ENCODE measurements at places on chromosomes 4 and X.

DNA sequence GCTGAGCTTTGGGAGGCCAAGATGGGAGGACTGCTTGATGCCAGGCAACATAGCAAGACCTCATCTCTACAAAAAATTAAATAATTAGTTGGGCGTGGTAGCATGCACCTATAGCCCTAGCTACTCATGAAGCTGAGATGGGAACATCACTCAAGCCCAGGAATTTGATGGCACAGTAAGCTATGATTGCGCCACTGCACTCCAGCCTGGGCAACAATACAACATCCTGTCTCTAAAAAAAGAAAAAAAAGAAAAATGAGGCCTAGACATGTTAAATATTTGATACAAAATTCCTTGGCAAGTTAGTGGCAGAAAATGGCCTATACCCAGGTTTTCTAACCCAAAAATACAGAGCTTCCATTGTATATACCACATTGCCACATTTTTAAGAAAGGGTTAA, 88.1 kb upstream of the MAB21L2 start:
- no peak for DNase-seq

DNA sequence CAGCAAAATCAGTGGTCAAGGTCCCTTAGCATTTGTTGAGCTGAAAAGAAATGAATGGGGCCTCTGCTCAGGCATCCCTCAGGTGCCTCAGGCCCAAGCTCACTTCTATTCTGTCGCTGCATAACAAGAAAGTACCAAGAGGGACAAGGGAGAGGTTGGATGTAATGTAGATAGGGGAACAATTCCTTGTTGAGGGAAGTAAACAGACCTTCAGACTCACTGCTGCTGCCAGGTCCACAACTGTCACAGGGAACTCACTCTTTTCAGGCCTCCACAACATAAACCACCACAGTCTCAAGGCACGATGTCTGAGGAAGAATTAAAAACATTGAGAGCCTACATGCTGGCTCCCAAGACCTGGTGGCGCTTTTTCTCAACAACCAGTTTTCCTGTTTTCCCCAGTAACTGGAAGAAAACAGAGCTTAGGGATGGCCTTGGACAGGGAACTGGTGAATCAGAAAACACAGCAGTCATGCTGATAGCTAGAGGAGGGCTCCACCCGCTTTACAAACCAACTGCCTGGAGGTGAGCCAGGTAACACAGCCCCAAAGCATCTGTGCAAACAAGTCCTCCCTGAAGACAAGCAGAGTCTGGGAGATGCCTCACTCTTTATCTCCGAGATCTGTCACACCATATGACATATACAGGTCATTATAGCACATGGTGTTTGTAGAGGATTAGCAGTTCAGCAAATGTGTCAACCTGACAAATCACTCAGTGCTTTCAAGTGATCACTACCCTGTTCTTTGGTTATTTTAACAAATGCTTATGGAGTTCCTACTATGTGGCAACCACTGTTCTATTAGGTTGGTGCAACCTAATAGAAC, 14.3 kb upstream of the AWAT1 start:
- no peak for DNase-seq

- DNase-seq: no peak
Observed at GRCh38 chrX:16155581-16156096, 11.6 kb upstream of the MAGEB17 start.

- DNase-seq: no peak
Observed at GRCh38 chr4:27684610-27685011, 824.0 kb downstream of the STIM2 start.

DNA sequence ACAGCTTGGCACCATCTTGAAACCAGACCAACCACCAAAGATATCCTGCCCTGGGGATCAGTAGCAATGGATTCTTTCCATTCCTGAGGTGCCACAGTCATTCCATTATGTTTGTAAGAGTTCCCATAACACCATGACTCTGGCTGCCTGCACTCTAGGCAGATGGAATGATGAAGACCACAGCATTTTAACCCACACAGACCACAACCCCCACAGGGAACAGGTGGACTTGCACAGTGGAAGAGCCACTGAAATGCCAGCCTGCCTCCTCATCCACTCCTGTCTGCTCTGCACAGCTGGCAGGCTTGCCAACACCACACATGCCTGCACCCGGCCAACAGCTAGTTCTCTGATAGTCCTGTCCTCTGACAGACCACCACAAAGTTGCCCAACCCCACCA, 2362.2 kb upstream of the AGA start:
- DNase-seq: no peak

- DNase-seq: no peak
Observed at GRCh38 chr4:138761638-138762220, 253.9 kb upstream of the NOCT start.

- DNase-seq: no peak
Observed at GRCh38 chrX:30561191-30561590, 16.4 kb downstream of the TASL start.

DNA sequence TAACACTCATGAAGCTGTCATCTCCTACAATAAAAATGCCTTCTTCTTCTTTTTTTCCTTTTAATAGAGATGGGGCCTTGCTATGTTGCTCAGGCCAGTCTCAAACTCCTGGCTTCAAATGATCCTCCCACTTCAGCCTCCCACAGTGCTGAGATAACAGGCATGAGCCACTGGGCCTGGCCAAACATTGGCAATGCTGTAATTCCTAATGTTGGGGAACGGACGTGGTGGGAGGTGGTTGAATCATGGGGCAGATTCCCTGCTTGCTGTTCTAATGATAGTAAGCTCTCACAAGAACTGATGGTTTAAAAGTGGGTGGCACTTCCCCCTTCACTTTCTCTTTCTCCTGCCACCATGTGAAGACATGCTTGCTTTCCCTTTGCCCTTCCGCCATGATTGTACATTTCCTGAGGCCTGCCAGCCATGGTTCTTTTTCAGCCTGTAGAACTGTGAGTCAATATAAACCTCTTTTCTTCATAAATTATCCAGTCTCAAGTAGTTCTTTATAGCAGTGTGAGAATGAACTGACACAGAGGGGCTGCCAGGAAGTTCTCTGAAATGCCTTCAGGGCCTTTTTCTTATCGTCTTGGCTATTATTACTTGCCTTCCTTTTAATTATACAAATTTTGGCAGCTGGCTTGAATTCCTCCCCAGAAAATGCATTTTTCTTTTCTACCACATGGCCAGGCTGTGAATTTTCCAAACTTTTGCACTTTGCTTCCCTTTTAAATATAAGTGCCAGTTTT, 93.0 kb downstream of the CENPC start:
- DNase-seq: no peak

Data from stimulated activated CD8-positive, alpha-beta memory T cell treated with anti-CD3 and anti-CD28 coated beads, Interleukin-4, amount 100 ng/mL, for 24 hours (primary cell).